Activated CD4-positive, alpha-beta T cell treated with anti-CD3 and anti-CD28 coated beads for 24 hours (primary cell): ENCODE measurements at places on chromosomes 12 and 14.

DNA sequence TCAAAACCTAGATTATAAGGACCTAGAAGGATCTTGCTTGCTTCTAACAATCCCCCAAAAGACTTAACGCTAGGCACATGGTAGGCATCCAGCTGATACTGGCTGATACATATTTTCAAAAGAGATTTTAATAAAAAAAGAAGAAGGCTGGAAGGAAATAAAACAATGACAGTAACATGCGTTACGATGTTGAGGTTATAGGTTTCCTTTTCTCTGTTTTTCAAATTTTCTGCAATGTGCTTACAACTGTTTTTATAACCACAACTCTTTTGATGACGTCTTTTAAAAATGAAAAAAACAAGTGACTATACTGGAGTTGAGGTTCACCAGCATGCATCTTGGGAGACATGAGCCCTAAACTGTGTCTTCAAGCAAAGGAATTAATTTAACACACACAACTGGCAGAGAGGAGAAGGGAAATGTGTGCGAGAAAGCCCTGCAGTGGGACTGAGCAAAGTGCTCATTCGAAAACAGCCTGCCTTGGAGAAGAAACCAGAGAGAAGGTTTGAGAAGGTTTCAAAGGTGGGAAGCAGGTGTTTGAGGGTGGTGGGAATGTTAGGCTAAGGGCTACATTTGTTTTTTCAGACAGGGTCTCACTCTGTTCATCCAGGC is 80.4 kb downstream of the DUSP16 start:
- DNase-seq = no peak

DNA sequence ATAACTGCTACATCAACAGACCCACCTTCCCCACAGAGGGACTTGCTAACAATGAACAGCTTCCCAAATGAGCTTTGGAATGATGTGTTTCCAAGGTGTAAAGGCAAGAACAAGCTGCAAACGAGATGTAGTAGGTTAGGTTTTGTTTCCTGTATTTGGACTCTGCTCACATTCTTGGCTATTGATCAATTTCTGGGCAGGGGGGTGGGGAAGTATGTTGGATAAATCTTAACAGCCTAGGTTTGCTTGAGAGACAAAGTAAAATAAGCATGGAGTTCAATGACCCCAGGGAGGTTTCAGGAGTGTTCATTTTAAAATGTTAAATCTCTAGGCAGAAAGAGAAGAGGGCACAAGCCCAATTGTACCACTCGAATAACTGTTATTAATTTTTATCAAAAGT is 146.6 kb downstream of the DPY19L2 start:
- no peak for DNase-seq

DNA sequence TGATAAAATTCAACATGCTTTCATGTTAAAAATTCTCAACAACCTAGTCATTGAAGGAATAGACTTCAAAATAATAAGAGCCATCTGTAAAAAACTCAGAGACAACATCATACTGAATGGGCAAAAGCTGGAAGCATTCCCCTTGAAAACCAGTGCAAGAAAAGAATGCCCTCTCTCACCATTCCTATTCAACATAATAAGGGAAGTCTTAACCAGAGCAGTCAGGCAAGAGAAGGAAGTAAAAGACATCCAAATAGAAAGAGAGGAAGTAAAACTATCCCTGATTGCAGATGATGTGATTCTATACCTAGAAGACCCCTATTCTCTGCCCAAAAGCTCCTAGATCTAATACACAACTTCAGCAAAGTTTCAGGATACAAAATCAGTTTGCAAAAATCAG is 52.9 kb downstream of the APOBEC1 start:
- no peak for DNase-seq

- DNase-seq = no peak
Observed at GRCh38 chr12:48981757-48982157, 3.6 kb downstream of the WNT1 start.

DNA sequence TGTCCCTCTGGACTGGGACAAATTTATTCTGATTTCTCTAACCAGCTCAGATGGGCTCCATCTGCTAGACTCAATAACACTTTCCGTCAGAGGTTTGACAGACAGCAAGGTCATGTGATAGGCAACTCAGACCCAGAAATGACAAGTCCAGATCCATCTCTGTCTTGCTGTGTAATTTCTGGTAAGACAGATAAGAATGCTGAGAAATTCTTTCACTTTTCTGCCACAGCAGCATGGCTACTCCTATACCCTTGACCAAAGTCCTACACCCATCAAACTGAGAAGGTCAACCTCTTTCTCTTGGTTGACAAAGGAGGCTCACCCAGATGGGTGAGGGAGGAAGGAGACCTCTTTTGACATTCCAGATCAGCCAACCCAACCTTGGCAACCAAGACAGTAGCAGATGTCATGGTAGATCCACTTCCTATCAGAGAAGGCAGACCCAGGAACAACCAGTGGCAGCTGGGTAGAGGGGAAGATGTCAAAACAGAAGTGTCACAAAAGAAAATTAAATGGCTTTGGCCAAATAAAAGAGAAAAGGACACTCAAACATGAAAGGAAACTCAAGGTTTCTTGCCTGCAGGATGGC is 36.9 kb upstream of the PRKAB1 start:
- no peak for DNase-seq

GRCh38 chr12:7638064-7638759 is 27.5 kb downstream of the APOBEC1 start:
- no peak for DNase-seq

DNA sequence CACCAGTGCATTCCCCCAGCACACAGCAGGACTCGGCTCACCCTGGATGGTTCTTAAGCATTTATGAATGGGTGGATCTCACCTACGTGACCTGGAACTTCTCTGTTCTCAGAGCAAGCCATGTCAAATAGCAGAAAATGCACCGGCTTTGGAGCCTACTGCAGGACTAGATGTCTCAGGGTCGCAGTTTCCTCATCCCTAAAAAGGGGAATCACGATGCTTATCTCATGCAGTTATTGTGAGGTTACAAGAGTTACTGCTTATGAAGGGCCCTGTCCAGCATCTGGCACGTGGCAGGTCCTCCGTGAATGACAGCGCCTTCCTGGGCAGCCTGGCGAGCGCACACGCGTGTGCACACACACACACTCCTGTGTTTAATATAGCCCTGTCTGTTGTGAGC is 128.5 kb downstream of the ETV6 start:
- no peak for DNase-seq
